Inflammatory macrophage (primary cell): ENCODE measurements at places on chromosomes 16 and 17.

GRCh38 chr17:35345926-35346771 lies 27.3 kb downstream of the SLFN11 start:
- DNase-seq: peak; percentile 98

- no peak for DNase-seq
These were observed 485.7 kb downstream of the HS3ST4 start for GRCh38 chr16:26177438-26177837.

DNA sequence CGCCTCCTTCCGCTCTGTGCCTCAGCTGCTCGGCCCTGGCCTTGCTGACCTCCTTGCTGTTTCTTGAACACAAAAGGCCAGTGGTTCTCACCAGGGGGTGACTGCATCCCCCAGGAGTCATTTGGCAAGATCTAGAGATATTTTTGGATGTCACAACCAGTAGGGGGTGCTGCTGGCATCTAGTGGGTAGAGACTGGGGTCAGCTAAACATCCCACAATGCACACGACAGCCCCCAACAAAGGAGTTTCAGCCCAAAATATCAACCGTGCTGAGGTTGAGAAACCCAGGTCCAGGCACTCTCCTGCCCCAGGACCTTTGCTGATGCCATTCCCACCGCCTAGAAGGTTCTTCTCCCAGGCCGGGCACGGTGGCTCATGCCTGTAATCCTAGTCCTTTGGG lies 39.7 kb downstream of the ABCC6 start:
- no peak for DNase-seq

DNA sequence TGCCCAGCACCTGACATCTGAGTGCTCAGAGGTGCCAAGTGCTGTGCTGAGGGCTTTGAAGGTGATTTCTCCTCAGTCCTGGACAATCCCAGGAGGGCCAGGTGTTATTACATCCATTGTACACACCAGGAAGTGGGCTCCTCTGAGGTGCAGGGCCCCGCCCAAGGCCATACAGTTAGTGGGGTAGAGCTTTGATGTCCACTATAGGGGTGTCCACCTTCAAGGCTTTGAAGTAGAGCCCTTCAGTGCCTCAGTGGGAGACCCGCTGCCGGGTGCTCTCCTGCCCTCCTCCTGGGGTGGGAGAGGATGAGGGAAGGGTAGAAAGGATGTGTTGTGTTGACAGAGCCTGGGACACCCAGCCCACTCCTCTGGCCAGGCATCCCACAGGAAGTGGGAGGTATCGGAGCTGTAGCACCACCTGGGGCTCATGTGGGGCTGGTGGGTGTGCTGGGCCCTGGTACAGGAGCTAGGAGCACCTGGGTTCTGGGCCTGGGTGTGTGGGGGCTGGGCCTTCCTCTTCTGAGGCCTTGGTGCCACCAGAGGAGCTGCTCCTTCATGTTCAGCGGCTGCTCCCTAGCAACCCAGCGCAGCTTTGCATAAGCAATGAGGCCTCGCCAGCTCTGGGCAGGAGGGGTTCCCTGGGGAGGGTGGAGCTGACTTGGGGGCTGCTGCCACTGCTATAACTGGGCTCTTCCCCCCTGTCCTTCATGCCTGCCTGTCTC lies 7.4 kb downstream of the LASP1 start:
- no peak for DNase-seq

DNA sequence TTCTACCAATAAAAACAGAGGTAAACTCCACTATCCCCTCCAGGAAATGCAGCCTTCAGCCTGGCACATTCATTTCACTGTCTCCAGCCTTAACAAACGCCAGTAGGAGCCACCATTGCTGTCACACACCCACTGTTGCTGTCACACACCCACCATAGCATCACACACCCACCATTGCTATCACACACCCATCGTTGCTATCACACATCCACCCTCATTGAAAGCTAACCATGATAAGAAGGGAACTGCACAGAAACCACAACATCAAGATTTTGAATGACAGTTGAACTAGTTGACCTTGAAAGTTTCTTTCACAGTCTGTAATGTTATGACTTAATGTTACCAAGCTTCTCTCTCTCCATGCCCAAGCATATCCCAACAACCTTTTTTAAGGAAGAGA lies 38.1 kb downstream of the SHCBP1 start:
- no peak for DNase-seq

DNA sequence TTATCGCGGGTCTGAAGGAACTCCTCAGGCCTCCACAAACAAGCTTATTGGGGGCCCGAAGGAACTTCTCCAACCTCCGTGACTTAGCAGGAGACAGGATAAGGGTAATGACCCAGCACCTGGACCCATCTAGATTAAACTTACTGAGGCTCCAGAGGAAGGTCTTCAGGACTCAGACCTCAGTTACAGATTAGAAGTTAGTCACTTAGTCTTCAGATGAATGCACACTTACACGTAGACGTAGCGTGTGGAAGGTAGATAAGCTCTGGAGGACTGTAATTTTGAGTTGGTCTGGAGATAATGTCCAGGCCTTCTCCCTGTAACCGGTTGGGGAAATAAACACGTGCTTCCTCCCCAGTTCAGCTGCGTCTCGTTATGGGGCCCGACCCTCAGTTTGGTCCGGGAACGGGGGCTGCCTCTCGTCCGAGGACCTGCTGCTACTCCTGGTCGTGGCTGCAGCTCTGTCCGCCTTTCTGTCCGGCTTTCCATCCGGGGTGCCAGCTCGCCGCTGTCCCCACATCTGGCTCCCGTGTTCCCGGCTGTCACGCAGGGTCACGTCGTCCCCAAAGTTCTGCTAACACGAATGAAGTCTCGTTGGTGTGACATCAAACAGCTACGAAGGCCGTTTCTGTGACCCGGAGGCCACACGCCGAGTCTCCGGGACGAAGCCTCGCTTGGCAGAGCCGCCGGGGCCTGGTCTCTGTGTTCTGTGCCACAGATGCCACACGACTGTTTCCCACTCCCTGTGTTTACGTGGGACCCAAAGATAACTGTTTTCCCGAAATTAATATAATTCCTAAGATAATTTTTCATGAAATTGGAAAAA lies 11.8 kb upstream of the SECTM1 start:
- DNase-seq: no peak
